ENCODE measurements at places on chromosomes 5 and 9.

DNA sequence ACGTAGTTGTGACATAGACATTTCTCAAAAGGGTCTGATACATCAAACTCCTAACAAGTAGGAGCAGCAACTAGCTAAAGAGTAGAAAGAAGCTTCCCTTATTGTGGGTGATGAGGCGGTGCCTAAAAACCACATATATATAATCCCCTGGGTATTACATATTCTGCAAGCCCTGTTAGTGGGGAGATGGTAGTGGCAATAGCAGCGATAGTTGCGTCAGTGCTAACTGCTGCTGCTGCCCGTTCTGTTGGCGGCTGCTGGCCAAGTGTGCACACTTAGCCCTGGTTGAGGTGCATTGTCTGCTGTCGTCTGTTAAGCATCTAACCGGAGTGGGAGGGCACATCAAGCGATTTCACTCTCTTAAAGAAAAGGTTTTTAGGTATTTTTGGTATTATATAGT is 35.8 kb downstream of the VLDLR start:
- peak; percentile 42 for DNase-seq

DNA sequence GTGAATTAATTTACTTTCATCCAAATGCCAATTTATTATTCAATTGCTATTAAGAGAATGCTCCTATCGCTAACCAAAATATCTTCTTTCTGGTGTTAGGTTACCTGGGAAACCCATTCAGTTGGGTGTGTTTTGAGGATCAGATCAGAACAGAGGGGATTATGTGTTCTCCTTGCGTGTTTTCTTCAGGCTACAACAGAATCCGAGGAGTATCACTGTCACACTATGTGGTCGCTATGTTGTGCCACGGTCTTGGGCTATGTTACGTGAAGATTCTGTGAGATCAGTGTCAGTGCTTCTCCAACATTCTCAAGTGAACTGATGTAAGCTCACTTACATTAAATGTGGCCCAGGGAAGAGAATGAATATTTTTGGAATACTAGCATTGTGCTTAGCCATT is 39.0 kb downstream of the ADCY2 start:
- DNase-seq, result no peak

DNA sequence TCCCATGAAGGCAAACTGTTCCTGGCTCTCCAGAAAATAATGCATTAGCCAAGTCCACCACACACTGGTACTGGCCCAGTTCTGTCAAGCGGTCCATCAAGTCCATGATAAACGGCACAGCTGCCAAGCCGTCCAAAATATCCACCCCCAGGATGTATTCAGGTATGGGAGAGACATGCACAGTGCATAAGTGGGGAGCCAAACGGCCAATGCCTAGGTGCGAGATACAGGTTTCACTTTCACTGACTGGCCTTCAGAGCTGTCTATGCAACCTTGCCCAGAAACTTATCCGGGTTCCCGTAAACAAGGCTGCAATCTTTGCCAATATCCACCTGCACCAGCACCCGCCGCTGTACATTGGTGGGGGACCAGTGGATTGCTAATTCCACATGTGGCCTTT is 795.8 kb downstream of the EFNA5 start:
- DNase-seq, result no peak

- DNase-seq, result no peak
Observed at GRCh38 chr5:72106817-72107130, 501 bp upstream of the MAP1B start.

DNA sequence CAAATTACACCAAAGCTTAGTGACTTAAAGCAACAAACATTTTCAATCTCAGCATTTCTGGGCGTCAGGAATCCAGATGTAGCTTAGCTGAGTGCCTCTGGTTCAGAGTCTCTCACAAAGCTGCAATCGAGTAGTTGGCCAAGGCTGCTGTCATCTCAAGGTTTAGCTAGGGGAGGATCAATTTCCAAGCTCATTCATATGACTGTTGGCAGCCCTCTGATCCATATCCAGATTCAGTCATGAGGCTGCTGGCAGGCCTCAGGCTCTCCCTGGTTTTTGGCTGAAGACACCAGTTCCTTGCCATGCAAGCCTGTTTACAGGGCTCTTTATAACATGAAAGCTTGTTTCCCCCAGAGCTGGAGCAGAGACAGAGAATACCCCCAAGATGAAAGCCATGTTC is 419.5 kb upstream of the TLE4 start:
- no peak for DNase-seq

GRCh38 chr5:178831049-178831448 is 28.7 kb upstream of the ZNF354B start:
- DNase-seq, result no peak

DNA sequence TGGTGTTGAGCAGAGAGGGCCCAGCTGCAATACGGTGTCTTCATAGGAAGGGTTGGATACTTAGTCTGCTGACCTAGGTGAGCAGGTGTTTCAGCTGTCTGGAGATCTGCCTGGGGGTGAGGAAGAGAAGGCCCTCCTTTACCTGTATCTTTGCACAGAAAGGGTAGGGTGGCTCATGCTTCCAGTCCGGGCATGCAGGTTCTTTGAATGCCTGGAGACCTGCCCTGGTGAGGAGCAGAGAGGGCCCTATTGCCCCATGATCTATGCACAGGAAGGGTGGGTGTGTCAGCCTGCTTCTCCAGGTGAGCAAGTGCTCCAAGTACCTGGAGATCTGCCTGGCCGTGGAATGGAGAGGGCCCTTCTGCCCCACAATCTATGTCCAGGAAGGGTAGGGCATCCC is 63.0 kb downstream of the FER start:
- no peak for DNase-seq

DNA sequence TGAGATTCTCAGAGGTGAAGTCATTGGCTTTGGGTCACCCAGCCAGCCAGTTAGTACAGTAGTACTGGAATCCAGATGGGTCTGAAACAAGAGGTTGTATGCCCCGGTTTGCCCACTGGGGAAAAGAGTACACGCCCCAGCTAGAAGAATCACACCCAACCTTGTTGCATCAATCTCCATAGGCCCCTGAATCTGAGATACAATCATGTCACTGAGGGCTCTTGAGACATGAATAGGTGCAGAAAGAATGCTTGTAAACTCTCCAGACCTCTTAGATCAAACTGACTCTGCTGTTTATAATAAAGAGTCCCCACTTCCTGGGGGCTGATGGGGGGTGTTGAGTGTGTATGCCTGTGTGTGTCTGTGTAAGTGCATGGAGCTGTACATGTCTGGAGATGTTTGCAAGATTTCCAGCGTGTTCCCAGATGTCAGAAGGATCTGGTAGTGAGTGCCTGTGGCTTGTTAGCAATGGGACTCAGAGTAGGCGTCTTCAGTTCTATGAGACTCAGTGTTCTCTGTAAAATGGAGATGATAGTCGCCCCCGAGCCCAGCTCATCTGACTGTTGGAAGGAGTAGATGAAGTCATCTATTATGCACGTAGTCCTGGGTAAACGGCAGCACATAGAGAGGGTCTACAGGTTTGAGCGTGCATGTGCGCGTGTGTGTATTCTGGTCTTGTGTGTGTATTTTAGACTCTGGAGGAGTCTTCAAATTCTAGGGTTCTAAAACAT is 48.2 kb downstream of the COL27A1 start:
- no peak for DNase-seq

- DNase-seq, result no peak
Observed at GRCh38 chr5:121251954-121252353, 599.7 kb upstream of the FTMT start.

DNA sequence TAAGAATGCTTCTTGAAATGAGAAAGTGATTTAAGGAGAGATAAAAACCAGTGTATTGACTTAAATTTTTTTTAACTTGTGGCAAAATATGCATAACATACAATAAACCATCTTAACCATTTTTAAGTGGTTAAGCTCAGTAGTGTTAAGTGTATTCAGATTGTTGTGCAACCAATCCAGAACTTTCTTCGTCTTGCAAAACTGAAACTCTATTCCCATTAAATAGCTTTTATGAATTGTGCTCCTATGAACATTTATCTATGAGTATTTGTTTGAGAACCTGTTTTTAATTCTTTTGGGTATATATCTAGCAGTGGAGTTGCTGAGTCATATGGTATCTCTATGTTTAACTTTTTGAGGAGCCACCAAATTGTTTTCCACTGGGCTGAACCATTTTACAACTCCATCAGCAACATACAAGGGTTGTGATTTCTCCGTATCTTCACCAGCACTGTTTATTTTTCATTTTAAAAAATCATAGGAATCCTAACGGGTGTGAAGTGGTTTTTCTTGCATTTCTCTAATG is 76.6 kb upstream of the ACTBL2 start:
- DNase-seq, result no peak

DNA sequence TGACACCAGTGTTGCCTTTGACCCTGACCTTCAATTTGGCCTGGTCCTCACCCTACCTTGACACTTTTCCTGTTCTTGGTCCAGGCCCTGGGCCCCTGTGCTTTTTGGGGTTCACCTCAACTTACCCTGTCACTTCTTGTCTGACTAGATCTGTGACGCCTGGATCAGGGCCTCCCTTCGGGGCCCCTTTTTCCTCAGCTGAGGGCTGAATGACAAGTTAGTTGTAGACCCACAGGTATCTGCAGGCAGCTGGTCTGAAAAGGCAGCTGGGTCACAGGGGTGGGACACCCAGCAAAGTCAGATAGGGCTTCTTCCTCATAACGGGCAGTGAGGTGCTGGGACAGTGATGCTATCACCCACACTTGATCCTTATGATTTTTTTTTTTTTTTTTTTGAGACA is 10.0 kb upstream of the MYORG start:
- DNase-seq, result no peak

DNA sequence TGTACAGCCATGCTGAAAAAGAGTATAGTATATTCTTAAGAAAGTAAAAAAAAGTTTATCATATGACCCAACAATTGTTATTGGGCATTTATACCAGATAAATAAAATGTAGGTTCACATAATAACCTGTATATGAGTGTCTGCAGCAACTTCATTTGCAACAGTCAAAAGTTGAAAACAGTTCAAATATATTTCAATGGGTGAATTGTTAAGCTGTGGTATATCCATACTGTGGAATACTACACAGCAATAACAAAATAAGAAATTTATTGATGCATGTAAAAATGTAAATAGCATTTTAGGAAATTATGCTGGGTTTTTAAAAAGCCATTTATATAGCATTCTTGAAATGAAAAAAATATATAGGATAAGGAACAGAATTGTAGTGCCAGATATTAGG is 1420.1 kb upstream of the ACO1 start:
- DNase-seq, result no peak

- no peak for DNase-seq
Observed at GRCh38 chr5:1199649-1200494, 1.5 kb upstream of the SLC6A19 start.

GRCh38 chr9:124251605-124252378 is 6.0 kb upstream of the NEK6 start:
- no peak for DNase-seq

GRCh38 chr9:23823986-23824829 is 1.8 kb downstream of the ELAVL2 start:
- no peak for DNase-seq

GRCh38 chr5:172172912-172173563 is 15.0 kb downstream of the STK10 start:
- no peak for DNase-seq

DNA sequence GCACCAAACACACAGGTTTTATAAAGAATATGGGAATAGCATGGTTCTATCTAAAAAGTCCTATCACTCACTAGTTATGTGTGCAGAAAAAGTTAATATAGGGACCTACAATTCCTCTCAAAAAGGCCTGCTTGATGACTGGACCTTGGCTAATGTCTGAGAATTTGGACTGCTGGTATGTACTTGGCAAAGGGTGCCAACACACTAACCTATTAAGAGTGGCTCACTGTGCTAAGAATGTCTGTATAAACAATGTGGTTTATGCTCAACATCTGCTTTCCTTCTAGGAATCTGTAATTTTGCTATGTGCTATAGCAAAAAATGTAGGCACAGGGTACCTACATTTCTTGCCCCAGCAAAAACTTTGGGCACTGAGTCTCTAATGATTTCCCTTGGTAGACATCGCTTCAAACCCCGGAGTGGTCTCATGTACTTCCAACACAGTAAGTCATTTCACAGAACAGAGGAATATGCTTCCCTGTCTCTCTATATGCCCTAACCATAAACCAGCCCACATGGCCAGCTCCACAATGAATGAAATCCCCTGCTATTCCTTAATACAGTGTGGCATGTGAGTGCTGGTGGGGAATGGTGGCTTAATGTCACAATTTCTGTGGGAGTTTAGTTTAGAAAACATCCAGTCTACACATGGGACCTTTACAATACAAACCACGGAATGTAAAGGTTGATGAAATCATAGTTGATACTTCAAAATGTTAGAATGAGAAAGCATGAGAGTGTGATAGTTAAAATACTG is 101.7 kb downstream of the UBAP2 start:
- no peak for DNase-seq

- no peak for DNase-seq
Observed at GRCh38 chr5:132266031-132266835, 8.7 kb downstream of the PDLIM4 start.
